NCI-H774 (cell line): ENCODE measurements at places on chromosomes 4 and X.

GRCh38 chr4:38330936-38331335, 333.1 kb upstream of the KLF3 start:
- no peak for DNase-seq

GRCh38 chr4:77599378-77599777, 6.2 kb upstream of the CXCL13 start:
- DNase-seq, result no peak

- no peak for DNase-seq
Observed at GRCh38 chr4:1538941-1539772, 132.9 kb upstream of the NKX1-1 start.

DNA sequence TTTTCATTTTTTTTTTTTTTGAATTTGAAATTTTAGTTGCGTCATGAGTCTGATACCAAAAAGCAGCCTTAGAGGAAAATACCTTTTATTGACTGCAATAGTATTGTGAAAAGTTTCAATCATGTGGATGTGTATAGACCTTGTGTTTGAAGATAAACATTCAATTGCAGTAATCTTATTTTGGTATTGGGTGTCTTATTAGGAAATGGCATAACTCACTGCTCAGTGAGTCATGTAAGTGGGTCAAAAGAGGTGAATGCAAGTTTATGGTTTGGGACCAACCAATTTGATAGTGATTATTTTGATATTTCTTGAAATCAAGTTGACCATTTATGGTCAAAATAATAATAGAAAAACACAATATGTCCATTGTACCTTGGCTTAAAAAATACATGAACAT, 627.8 kb upstream of the SLIT2 start:
- no peak for DNase-seq
